ENCODE measurements at places on chromosomes 2 and 18.

GRCh38 chr2:193690572-193690971, 1495.8 kb upstream of the TMEFF2 start:
- DNase-seq, result no peak

GRCh38 chr2:173523497-173523896, 168.8 kb downstream of the CDCA7 start:
- DNase-seq, result no peak

DNA sequence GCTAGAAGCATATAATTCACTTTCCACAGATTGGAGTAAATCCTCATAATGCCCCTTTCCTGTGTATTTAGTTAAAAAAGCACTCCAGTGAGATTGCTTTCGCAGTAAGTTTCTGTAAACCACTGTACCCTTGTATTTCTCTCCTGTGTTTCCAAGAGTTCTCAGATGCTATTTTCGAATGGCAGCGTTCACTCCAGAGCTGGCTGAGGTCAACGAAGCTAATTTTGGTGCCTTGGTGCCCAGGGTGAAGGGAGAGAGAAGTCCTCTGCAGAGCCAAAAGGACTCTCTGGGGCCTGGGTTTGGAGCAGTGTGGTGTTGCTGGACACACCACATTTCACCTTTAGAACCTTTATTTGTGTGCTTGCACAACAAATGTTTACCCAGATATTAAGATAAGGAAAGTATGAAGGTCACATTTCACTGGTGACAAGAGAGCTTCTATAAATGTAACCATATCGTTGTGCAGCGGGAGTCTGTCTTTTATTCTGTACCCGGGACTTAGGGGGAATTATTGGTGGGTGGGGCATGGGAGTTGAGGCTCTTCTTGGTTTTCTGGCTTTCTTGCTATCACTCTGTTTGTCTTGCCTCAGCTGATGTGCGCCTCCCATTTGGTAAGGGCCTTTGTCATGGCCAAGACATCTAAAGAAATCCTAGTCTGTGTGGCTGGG, 9.9 kb downstream of the EPAS1 start:
- no peak for DNase-seq

GRCh38 chr2:226615891-226616290, 183.7 kb downstream of the IRS1 start:
- no peak for DNase-seq

- DNase-seq, result no peak
Observed at GRCh38 chr2:150570712-150571111, 83.2 kb upstream of the RND3 start.

- DNase-seq, result no peak
Observed at GRCh38 chr2:37005118-37005868, 39.0 kb upstream of the STRN start.

- DNase-seq, result no peak
Observed at GRCh38 chr2:50856016-50856541, 175.9 kb downstream of the NRXN1 start.

- no peak for DNase-seq
Observed at GRCh38 chr2:225010804-225011203, 31.5 kb downstream of the DOCK10 start.

- no peak for DNase-seq
Observed at GRCh38 chr2:15642011-15642814, 50.5 kb downstream of the DDX1 start.

DNA sequence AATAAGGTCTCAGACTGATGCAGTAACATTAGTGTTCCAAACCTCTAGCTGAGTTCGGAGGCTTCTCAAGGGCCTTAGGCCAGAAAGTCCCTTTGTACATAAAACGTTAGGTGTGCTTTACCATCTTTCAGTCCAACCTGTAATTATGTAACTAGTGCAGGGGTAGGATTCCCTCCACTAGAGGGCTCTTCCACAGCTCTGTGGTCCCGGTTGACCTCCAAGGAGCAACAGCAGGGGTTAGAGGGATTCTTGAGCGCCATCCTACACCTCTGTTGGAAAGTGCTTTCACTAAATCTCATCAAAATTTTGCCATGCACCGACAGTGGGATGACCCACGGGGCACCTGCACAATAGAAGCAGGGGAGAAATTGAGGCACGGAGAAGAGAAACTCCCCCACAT, 155.8 kb upstream of the LRP1B start:
- no peak for DNase-seq

GRCh38 chr2:236545814-236546480, 23.7 kb upstream of the ACKR3 start:
- no peak for DNase-seq

DNA sequence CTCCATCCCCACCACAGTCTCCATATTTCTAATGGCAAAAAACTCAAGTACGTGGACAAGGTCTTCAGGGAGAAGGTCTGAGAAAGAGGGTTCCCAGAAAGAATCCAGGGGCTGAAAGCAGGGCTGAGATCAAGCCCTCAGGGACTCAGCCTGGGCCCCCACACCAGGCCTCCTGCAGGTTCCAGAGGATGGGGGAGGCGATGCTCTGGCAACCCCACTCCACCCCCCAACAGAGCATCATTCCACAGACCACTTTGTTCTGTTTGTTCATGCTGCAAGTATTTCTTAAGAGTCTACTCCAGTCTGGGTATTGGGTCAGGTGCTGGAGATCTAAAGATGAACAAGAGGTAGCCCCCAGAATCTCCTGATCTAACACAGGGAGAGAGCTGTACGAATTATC, 32.2 kb downstream of the ZBTB7C start:
- DNase-seq, result no peak

DNA sequence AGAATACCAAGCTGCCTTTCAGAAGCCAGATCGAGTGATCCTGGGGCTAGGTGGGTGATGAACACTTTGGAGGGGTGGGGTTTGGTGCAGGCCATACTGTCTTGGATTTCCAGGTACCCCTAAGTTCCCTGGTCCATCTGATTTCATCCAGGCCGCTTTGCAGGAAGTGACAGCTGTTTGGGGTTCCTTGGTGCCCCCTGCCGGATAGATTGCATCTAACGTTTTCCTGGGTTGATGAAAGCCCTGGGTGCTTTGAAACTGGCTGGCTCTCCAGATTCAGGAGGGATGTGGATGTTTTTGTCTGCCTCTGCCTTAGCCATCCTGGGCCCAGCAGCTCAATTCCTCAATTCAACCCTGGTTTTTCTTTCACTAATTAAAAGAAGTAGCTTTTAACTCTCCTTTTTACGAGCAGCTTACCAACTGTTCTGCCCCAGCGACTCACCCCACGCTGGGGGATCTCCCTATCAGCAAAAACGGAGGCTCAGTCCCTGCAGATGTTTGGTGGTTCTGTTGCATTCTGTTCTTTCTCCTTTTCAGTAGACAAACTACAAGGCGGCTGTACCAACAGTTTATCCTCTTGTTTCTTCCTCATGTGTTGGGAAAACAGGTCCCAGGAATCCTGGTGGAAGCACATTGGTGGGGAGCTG, 37.1 kb downstream of the ARHGEF4 start:
- peak; percentile 65 for DNase-seq

- DNase-seq, result no peak
Observed at GRCh38 chr2:70371753-70372152, 69.9 kb upstream of the FAM136A start.

GRCh38 chr2:216620786-216621185, 12.4 kb upstream of the IGFBP2 start:
- peak; percentile 44 for DNase-seq

DNA sequence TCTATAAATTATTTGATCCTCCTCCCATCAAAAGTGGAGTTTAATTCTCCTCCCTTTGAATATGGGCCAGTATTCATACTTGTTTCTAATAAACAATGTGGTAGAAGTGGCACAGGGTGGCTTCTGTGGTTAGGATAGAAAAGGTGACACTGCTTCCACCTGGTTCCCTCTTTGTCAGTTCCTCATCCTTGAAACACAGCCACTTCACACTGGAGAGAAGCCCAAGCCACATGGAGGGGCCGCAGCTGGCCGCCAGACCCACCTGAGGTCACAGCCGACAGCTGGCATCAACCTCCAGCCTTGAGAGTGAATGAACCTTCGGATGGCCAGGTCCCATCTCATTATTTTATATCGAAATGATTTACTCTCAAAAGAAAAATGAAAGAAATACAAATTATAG, 27.5 kb upstream of the SLC66A3 start:
- DNase-seq, result no peak

- no peak for DNase-seq
Observed at GRCh38 chr2:219595256-219595655, 2.4 kb upstream of the STK11IP start.

GRCh38 chr2:99569386-99569785, 79.6 kb upstream of the REV1 start:
- DNase-seq, result no peak

DNA sequence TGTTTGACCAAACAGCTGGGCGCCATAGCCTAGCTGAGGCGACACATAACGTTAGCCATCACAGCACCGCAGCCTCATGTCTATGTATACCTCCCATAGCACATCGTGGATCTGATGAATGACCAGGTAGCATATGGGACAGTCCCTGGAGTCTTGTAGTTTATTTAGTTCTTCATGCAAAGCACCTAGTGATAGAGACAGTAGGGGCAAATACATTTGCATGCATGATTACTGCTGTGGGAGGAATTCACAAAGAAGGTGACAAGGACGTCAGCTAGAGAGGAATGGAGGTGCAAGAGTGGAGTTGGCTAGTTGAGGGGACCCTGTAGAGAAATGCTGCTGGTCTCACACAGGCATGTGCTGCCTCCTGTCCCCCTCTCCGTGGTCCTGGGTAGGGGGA, 478.9 kb upstream of the HS6ST1 start:
- no peak for DNase-seq

GRCh38 chr2:180564051-180564450, 416.4 kb upstream of the UBE2E3 start:
- DNase-seq, result no peak

GRCh38 chr2:37590119-37590571, 81.3 kb downstream of the CDC42EP3 start:
- no peak for DNase-seq

DNA sequence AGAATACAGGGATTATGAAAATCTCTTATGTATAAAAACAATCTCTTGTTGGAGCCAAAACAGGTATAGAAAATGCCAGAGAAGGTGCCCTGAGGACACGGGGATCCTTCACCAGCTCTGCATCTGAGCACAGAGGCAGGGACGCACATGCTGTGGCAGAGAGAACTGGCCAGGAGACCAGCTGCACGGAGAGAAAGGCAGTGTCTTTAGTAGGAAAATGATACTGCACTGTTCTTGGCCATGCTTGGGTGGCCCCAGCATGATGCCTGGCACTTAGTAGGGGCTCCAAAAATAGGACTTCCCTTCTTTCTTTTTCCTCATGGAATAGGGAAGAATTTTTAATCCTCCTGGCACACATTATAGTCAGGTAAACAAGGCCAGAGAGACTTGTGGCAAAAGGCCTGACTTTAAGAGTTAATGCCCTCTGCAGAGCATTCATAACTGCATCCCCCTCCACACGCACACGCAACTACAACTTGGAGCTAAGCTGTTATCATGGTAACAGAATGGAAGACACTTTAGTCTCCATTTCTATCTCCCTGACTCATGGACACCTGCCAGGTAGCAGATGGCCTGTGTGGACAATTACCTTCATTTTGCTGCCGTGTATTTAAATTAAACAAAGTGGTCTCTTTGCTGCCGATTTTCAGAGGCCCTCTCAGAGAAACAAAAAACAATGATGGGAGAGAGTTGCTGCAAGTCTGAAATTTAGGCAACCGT, 59.7 kb upstream of the DNMT3A start:
- no peak for DNase-seq
